ENCODE measurements at places on chromosomes 16 and 17.

DNA sequence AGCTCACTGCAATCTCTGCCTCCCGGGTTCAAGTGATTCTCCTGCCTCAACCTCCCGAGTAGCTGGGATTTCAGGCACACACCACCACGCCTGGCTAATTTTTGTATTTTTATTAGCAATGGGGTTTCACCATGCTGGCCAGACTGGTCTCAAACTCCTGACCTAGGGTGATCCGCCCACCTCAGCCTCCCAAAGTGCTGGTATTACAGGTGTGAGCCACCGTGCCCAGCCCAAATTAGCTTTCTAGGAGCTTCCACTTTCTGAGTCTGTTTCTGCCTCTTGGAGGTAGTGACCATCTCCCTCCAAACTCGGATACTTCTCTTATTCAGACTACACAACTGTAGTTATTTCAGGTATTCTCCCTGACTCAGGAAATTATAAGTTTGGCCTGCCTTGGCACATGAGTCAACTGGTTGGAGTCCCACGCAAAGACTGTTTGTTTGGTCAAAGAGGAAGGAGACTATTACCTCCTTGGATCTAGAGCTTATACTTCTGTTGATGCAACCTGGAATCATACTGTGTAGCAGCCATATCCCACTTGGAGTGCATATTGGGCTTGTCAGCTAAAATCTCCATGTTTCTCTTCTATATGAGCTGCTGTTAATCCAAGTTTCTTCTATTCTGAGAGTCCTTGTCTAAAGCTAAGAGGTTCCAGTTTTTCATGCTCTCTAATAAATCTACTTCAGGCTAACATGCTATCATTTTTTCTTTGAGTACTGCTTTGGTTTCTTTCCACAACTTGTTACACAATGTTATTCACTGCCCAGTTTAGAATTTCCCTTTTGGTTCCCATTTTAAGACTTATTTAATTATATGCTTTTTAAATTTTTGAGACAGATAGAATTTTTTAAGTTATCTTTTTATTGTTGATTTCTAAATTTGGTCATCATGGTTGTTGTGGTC, 7.5 kb downstream of the IL4R start:
- DNase-seq, result no peak

DNA sequence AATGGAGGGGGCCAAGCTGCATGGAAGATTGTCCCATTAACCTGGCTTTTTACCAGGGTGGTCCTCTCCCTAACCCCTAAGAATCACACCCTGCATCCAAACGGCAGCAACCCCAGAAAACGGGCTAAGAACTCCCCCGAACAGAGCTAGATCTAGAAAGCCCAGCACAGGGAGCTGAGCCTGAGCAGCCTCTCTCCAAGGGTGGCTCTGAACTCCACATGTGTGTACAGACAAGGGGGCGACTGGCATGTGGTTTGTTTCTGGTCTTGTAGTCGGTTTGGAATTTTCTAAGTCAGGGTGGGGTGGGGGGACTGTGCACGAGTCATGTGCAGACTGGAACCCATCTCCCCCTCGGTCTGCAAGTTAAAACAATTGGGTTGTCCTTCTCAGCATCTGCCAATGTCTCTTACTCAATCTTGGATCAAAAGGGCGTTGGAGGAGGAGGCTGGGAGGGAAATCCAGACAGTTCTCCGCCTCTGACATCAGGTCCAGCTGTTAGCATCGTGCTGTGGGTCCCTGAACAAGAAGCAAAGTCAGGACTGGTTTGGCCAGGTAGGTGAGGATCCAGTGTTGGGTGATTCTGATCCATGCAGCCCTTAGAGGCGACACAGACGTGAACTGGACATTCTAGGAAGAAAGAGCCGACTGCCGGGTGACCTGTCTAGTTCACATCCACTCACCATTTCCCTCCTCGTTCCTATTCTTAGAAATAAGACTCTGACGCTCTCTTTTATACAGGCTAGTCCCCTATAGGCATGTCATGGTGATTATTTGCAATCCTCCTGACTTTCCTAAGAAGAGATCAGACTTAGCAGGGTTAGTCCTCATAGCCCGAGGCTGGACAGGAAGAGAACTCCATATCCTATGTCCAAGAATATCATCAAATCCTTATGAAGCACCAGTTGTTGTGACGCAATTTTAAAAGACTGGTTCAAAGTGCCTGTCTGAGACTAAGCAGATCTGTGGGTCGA, 381.8 kb downstream of the SOX9 start:
- DNase-seq, result no peak

- no peak for DNase-seq
Observed at GRCh38 chr16:61148930-61149329, 887.3 kb downstream of the CDH8 start.

DNA sequence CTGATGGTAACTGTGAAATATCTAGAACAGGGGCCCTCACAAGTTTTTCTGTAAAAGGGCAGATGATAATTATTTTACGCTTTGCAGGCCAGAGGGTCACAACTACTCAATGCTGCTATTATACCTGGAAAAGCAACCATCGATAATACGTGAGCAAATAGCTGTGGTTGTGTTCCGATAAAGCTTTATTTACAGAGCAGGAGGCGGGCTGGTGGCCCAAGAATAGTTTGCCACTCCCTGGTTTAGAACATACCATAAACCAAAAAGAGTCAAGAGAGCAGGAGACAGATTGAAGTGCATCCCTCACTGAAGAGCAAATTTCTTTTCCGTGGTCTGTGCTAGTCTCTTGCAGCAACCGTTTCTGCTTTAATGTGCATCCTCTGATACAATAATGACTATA, 77.9 kb upstream of the DYNLRB2 start:
- DNase-seq, result no peak

- DNase-seq, result no peak
Observed at GRCh38 chr17:77924757-77925336, 33.7 kb upstream of the TNRC6C start.

DNA sequence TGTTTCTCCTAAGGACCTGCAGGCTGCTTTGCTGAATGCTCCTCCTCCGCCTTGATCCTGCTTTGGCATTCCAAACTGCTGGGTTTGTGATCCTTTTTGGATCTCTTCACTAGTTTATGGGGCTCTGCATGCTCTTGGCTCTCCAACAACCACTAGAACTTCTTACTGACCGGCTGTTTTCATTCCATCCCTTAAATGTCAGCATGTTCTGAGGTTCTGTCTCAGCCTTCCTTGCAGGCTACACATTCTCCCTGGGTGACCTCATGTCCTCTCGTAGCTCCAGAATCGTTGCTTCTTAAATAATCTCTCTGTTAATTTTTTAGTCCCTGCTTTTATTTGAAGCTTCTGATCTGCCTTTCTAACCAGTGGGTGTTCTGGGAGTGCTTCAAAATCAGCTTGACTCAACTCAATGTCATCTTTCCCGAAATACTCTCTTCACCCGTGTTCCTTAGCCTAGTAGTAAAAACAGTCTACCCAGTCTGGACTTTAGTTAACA, 119.0 kb upstream of the HS3ST2 start:
- DNase-seq, result no peak

- DNase-seq, result no peak
Observed at GRCh38 chr16:7161891-7162290, 170.8 kb upstream of the RBFOX1 start.

DNA sequence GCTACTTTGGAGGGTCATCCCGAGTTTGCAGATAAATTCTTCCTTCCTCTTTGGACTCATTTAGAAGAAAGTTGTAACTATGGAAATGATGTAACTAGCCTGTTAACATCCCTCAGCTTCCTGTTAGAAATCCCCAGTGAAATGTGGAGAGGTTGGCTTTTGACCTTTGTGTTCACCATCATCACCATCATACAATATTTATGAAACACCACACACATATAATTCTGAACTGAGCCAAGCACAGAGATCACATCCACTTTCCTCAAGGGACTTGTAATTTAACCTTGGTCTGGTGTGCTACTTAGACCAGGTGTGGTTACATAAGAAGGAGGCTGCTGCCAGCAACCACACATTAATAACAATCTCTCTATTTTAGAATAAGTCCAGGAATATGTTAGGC, 2.5 kb downstream of the CAPNS2 start:
- no peak for DNase-seq

DNA sequence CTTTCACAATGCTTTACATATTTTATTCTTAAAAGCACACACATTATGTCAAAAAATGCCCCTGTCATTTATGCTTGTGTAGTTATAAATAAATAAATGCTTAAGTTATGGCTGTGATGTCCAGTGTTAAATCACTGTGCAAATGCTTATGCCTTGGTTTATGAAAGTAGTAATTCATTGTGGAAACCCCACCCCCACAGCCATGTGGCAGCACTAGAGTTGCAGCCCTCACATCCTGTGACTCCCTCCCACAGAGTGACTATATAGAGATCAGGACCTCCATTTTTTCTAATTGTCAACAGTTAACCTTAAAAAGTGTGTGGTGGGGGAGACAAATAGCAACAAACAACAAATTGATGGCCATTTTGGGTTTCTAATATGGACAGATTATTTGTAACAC, 2.4 kb downstream of the SKAP1 start:
- no peak for DNase-seq

DNA sequence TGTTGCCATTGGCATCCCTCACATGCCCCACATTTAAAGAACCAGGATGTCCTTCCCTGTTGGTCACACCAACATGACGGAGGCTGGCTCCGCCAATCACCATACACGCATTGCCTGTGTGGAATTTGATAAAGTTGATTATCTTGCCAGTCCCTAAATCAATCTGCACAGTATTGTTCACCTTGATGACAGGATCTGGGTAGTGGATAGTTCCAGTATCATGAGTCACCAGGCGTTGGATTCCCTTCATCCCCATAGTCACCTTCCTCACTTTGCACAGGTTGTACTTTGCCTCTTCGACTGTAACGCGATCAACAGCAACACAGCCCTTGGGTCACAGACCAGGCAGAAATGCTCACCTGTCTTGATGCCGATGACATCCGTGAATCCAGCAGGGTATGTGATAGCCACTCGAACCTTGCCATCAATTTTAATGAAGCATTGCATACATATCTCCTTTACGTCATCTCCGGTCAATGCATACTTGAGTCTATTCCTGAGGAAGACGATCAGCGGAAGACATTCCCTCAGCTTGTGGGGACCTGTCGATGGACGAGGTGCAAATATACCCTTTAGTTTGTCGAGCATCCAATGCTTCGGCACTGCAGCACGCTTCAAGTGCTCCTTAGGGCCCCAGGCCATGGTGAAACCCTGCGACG, 14.2 kb downstream of the CTRB2 start:
- DNase-seq, result no peak

DNA sequence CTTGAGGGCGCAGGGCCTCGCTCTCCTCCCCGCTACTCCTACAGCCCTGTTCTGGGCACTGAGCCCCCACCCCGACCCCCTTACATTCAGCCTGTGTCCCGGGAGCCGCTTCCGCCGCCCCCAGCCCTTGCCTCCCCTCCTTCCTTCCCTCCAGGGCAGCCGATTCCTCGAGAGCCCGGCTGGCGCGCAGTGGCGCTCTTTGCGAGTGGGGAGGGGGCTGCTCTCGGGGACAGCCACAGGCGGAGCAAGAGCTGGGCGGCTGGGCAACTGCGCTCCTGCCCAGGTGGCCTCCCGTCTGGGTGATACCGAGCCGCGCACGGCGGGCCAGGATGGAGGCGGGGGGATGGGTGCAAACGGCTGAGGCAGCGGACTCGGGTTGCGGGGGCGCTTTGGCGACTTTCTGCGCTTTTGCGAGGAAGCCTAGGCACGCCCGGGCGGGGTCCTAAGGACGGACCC, 1.2 kb downstream of the MMP15 start:
- DNase-seq, result no peak

GRCh38 chr16:31344712-31345111, 10.3 kb upstream of the ITGAX start:
- DNase-seq, result no peak

- no peak for DNase-seq
Observed at GRCh38 chr17:67629971-67630320, 87.8 kb upstream of the NOL11 start.

DNA sequence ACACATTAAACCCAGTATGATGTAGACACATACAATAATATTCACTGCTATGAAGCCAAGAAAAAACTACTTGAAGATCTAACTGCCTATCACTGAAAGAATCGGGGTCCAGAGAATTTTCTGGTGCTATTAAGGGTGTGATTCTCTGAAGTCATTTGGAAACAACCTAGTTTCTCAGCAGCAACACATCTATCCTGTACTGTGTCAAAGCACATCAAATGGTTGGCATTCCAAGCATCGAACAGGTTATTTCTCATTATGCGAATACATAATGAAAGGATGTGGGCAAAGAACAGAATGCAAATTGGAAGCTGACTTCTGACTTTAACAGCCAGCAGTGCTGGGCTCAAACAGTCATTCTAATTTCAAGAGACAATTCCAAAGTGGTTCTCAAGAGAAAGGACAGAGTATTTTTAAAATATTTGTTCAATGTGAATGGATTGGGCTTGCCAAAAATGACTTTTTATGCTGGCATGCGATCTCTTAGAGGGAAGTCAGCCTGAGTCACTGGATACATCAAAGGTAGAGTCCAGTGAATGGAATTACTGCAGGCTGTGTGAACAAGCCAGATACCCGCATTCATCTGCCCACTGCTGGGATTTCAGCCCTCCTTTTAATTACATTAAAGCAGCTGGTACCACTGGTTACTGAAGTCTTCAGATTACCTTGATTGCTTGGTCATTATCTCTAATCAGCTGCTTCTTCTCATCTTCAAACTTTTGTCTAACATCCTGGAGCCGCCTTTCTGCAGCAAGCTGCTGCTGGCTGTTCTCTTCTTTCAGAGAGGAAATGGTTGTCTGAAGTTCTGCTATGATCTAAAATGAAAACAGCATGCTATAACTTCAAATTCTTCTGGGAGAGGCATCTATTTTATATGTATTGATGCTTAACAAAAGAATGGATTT, 181.2 kb upstream of the AXIN2 start:
- DNase-seq, result no peak

DNA sequence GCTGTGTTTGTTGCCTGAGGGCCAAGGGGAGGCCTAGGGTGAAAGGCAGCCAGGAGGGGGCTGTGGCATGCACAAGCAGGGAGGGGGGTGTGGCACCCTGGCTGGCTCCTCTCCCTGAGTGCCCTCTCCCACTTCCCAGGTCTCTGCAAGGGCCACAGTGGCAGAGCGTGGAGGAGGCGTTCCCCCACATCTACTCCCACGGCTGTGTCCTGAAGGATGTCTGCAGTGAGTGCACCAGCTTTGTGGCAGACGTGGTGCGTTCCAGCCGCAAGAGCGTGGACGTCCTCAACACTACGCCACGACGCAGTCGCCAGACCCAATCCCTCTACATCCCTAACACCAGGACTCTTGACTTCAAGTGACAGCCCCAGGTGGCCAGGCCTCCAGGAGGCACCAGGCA, 3.5 kb upstream of the TCF25 start:
- no peak for DNase-seq

GRCh38 chr17:5191541-5192417, at the start of gene ZNF594:
Gene ZNF594, minus strand, starts transcription at chr17:5191868. Its CDS starts 7,612 bp downstream, at chr17:5184256.
- peak; percentile 57 for DNase-seq

- DNase-seq, result no peak
Observed at GRCh38 chr17:19262650-19263631, 25.8 kb downstream of the EPN2 start.

GRCh38 chr16:17832738-17833137, 362.0 kb upstream of the XYLT1 start:
- no peak for DNase-seq

- no peak for DNase-seq
Observed at GRCh38 chr17:57876023-57876865, 26.4 kb upstream of the MRPS23 start.
